ENCODE measurements at places on chromosomes 4 and X.
A peak's percentile ranks its signal among the peaks of the same experiment; 100 is the strongest.

- no peak for DNase-seq
These were observed 593 bp downstream of the ELF4 start for GRCh38 chrX:130109429-130110378.

DNA sequence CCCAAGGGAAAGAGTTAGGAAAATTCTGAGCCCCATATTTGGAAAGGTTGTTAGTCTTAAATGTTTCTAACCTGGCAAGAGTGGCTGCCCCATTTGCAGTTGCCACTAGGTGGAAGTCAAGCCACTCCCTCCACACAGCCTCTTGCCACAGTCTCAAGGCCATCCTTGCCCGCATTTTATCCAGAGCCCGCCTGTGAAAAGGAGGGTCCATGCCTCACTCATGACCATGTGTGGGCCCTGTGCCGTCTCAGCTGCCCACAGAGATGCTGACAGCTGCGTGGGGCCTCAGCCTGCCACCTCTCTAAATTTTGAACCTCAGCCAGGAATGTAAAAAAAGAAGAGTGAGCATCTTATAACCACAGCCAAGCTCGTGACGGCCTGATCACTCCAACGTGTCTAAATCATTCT, 201.5 kb upstream of the FAM241A start:
- DNase-seq: peak; percentile 50

- DNase-seq: no peak
These were observed 1.1 kb downstream of the PHOX2B start for GRCh38 chr4:41747230-41748055.

DNA sequence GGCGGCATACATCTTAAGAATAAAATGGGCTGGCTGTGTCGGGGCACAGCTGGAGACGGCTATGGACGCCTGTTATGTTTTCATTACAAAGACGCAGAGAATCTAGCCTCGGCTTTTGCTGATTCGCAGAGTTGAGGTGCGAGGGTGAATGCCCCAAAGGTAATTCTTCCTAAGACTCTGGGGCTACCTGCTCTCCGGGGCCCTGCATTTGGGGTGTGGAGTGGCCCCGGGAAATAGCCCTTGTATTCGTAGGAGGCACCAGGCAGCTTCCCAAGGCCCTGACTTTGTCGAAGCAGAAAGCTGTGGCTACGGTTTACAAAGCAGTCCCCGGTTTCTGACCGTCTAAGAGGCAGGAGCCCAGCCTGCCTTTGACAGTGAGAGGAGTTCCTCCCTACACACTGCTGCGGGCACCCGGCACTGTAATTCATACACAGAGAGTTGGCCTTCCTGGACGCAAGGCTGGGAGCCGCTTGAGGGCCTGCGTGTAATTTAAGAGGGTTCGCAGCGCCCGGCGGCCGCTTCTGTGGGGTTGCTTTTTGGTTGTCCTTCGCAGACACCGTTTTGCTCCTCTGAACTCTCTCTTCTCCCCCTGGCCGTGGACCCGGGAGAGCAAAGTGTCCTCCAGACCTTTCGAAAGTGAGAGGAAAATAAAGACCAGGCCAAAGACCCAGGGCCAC, 1.9 kb downstream of the SHOX start:
- no peak for DNase-seq

GRCh38 chr4:16351161-16351560, 124.9 kb upstream of the TAPT1 start:
- no peak for DNase-seq

DNA sequence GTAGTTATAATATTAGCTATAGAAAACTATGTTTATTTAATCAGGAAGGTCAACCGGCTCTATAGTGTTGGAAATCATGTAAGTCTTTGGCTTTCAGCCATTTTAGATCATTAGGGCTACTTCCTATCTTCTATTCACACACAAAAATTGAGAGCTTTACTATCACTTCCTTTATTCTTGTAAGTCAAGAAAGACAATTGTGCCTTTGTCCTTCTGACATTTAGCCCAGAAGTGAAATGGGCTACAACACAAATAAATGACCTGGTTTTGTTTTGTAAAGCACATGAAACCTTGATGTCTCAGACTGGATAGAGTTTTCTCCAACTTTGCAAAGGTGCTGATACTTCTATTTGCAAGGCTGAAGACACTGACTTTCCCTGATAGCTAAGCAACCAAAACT, 122.4 kb upstream of the ACSL4 start:
- DNase-seq: no peak

DNA sequence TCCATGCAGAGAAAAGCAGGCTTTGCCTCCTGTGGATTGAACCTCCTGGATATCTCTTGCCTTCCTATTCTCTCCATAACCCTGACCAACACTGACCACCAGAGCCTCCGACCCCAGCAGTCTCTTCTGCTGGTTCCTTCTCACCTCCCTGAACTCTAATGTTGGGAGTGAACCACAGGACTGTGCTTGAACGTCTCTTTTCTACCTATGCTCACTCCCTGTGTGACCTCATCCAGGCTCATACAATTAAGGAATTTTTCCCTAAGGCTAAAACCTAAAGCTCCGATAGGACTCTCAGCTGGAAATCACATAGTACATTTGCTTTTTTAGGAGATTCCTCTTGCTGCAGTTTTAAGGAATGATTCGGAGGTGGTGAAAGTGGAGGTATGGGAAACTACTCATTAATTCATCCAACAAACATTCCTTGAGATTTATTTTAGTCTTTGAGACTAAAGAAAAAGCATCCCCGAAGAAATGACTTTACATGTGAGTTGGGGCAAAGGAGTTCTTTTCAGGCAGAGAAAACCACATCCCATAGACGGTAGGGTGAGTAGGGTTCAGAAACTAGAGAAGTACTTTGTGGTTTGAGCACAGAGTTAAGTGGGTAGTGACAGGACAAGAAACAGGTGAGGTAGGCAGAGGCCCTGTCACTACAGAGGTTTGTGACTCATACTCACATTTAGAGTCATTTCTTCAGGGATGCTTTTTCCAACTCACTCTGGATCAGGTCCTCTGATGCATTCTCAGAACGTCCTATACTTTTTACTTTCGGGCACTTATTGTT, 30.8 kb downstream of the NDNF start:
- DNase-seq: no peak

DNA sequence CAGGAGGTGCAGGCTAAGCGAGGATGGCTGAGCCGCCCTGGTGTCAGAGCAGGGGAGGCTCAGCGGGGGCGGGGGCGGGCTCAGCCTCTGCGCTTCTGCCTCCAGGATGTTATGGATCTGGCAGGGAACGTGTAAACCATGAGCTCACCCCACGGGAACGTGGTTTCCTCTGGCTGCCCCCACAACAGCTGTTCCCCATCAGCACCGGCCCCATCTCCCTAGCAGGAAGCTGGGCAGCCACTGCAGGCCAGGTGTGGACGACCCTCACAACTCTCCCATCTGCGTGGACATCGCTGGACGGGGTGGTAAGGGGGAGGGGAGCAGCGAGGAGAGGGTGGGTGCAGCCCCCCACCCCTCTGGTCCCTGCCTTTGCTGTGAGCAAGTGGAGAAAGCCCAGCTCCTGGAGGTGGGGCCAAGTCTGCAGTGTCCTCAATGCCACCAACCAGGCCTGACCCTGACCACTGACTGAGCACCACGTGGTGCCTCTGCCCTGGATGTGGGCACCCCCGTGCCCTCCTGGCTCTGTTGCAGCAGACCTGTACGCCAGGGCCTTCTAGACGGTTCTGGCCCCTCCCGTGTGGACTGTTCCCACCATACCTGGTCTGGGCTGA, 28.1 kb upstream of the SPON2 start:
- DNase-seq: no peak

DNA sequence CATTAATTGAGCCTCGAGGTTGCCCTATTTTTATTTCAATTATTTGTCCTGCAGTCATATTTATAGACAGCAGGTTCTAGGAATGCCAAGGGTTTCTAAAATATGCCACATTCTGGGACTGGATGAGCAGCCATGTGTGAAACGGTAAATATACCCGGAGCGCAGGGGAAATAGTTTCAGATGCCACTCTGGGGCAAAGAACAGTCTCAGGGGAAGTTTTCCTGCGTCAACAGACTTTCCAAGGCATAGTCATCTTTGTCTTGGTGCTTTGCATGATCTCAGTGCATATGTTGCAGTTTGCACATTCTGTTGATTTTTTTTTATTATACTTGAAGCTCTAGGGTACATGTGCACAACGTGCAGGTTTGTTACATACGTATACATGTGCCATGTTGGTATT, 71.0 kb downstream of the GPAT3 start:
- DNase-seq: no peak

DNA sequence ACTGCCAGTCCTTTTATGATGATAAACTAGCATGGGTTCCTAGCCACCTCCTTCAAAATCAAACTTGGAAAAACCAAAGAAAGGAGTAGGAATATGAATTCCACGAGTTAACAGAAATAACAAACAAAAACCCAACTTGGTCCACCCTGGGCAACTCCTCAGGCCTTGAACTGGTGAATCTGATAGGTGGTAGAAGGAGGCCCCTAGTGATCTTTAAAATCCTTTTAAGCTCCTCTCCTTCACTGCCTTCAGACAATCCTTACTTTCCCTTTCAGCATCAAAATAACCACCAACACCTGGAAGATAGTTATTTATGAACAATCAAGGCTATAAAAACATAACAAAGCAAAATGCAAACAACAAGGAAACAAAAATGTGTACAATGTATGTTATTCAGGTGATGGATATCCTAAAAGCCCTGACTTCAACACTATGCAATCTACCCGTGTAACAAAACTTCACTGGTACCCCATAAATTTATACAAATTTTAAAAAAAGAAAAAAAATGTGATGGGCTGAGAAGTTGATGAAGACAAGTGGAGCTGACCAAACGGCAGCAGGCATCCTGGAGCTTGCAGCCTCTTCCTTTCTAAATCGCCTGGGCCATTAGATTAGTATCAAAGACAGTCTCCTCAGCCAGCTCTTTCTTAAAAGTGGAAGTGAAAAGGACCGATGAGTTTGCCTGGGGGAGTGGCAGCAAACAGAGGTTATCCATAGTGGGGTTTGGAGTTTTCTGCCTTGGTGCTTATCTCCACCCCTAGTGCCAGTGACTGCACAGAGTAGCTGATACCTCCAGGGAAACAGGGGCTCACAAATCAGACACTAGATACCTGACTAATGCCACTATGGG, 179.6 kb downstream of the TMA16 start:
- peak; percentile 11 for DNase-seq

DNA sequence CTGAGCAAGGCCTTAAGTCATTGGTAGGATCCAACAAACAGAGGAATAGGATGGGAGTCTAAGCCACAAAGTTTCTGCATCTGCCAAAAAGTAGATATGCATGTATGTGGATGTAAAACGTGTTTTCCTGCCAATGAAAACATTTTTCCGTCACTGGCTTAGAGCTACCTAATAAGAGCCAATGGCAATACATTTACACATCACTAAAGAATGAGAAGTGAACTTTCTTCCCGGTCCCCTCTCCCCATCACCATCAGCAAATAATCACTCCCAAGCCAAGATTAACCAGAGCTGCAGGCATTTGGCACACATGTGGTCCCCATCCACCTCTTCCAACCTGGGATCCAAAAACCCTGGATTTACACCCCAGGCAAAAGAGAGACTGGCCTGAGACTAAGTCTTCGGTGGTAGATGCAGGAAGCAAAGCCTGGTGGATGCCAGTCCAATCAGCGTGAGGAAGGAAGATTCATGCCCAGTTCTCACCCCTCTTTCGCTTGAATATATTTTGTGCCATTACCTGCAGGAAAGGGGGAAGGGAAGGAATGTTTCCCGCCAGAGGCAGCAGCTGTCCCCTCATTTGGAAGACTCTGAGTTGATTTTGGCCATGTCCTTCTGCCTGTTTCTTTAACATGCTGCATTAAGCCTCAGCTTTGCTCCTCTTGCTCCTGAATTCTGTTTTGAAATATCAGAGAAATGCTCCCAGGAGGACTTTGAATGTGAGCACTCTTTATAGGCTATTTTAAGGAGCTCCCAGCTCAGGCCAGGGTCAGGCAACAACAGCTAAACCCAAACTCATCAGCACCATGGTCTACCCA, 131.4 kb downstream of the CHIC2 start:
- DNase-seq: no peak

DNA sequence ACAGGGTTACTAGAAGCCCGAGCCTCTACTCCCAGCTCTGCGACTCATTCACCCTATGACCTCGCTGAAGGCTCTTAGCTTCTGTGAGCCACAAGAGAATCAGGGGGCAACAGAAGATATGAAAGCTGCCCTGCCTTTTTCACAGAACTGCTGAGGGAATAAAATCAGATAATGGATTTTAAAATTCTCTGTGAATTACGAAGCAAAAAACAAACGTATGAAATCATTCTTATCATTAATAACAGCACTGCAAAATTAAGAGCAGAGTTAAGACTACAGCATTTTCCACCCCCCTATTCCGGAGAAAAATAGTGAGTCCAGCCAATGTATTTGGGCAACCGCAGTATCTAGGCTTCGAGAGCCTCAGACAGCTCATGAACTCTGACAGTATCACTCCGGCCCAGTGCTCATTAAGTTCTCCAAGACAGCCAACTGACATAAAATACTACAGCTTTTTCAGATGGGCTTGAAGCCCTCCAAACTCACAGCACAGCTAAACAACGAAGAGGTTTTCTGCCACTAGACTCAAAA, 33.4 kb downstream of the AFAP1 start:
- no peak for DNase-seq

- DNase-seq: no peak
These were observed 413.5 kb upstream of the GRIA3 start for GRCh38 chrX:122770581-122770980.

DNA sequence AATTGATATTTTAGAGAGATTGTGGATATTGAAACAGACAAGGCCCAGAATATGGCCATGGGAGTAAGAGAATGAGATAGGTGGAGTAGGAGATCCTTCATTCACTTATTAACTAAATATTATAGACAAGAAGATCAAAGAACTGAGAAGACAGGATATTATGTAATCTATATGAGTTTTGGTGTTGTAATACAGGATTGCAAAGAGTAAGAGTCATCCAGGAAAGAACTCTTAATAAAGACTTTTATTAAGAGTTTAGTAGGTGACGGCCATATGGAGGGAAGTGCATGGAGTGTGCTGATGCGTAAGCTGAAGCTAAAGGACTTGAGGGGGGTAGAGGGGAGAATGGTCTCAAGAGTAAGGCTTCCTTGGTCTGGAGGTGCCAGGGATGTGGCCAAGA, 153.7 kb downstream of the VEGFC start:
- DNase-seq: no peak

- no peak for DNase-seq
These were observed 35.3 kb downstream of the HCCS start for GRCh38 chrX:11146411-11146810.

- no peak for DNase-seq
These were observed 64.4 kb downstream of the CHRNA9 start for GRCh38 chr4:40399578-40399977.

DNA sequence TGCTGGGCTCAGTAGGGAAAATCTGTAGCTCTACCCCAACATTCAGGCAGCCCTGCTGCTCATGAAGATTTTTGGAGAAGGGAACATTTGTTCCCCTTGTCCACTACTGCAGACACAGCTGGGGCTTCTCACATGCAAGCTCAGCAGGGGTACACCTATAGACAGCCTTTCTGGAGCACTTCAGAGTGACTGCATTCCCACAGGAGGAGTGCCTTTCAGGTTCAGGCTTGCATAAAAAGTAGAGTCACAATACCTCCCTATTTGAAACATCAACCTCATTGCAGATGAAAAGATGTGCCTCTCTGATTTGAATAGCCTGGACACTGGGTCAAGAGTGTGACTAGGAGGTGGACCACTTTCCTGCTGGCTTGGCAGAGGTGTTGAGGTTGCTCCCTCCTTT, 53.3 kb upstream of the NAP1L2 start:
- no peak for DNase-seq

Measured in GM20000 (cell line).